ENCODE measurements at places on chromosomes 2 and 18. TPM values are rescaled to one million over a fixed set of nuclear protein-coding genes. Genes with fewer than 3 reads are reported as not detected.

Gene THAP4
- total RNA-seq, result 107 TPM

Gene ALKAL2
- not detected for total RNA-seq

Gene LYPD1
- not detected for total RNA-seq

Gene NHEJ1
- 21.5 TPM for total RNA-seq

Gene NEU2
- total RNA-seq, result not detected

Data from Karpas-422 (cell line).